ENCODE measurements at places on chromosomes 11 and 22.

DNA sequence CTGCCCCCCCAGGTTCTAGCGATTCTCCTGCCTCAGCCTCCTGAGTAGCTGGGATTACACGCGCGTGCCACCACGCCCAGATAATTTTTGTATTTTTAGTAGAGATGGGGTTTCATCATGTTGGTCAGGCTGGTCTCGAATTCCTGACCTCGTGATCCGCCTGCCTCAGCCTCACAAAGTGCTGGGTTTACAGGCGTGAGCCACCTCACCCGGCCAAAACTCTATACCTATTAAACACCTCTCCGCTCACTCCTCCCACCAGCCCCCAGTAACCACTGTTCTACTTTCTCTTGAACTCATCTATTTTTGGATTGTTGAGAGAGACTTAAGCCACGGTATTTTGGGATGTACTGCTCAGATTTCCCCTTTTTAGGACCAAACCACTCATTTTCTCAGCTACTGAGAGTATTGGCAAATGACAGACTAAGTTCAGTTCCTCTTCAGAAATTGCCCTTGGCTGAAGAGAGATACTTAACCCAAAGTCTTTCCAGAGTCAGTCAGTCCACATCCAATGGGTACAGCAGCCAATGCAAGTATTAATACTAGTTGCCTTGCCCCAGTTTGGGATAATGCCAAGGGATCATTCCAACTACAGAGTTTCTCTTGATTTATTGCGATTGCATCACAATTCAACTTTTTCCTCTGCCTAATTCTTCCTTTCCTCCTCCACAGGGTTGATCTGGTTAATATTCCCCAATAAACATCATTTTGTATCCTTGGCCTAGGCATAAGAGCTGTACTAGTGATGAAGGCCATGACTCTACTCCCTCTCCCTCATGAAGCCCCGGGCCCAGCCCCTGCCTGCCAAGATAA lies 36.8 kb upstream of the CSTF3 start:
- no peak for DNase-seq

GRCh38 chr22:44697423-44698141 lies 4.4 kb upstream of the PRR5 start:
- DNase-seq = peak; percentile 86

- DNase-seq = no peak
Observed at GRCh38 chr11:64001484-64002420, 15.5 kb downstream of the OTUB1 start.

- DNase-seq = no peak
Observed at GRCh38 chr11:112822478-112823274, 138.5 kb upstream of the NCAM1 start.

GRCh38 chr11:85589373-85589772 lies 37.8 kb downstream of the DLG2 start:
- no peak for DNase-seq

DNA sequence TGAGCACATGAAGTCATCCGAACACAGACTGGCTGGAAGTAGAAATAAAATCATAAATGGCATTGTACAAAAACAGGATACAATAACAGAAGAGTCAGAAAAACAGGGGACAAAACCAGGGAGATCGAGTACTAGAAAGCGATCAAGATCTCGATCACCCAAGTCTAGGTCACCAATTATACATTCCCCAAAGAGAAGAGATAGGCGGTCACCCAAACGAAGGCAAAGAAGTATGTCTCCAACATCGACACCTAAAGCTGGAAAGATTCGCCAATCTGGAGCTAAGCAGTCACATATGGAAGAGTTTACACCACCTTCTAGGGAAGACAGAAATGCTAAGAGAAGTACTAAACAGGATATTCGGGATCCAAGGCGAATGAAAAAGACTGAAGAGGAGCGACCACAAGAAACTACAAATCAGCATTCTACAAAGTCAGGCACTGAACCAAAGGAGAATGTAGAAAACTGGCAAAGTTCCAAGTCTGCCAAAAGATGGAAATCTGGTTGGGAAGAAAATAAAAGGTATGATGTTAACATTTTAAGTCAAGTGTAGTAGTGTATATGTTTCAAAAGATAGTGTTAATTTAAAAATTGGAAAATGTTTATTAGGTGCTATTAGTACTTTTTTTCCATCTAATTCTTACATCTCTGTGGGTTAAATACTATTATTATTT lies 9.4 kb downstream of the PCF11 start:
- DNase-seq = no peak

DNA sequence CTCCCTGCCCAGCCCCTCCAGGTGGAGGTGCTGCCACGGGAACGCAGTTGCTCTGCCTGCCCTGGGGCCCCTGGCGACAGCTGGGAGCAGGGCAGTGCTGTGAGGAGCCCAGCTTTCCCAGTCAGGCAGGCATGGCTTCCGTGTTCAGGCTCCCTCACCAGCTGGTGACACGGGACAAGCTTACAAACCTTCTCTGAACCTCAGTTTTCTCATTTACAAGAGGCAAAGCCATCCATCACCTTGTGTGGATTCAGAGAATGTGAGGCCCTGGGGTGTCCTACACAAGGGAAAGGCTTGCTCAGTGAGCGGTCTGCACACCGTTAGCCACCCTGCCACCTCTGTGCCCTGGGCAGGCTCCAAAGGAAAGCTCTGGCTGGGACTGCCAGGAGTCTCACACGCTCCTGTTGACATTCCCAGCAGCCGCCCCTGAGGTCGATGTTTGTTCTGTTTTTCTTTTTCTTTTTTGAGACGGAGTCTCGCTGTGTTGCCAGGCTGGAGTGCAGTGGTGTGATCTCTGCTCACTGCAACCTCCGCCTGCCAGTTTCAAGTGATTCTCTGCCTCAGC lies 23.5 kb downstream of the SUN2 start:
- DNase-seq = no peak

GRCh38 chr11:6663794-6664469 lies 8.3 kb upstream of the DCHS1 start:
- no peak for DNase-seq

DNA sequence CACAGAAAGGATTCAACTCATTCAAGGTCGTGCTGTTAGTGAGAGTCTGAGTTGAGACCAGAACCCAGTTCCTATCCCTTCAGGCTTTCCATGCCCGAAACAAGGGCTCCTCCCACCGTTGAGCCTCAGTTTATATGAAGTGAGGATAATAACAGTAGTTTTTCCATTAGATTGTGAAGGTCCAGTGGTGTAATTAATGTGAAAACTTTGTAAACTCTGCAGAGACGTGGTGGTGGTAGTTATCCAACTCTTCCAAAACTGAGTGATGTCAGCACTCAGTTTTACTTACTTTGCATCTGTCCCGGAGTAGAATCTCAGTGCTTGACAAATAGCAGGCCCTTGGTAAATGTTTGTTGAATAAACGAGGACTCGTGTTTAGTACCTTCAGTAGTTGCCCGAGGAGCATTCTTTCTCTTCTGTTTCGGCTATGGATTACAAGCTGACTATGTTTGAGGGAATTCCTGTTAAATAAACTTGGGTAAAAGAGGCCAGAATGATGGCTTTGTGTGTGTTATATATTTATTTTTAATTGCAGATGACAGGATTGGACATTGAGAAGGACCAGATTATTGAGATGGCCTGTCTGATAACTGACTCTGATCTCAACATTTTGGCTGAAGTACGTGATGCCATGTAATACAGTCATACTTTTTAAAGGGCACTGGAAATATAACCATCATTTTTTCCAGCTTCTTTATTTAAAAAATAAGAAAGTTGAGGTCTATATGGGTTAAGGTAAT lies 1.0 kb downstream of the REXO2 start:
- DNase-seq = no peak

DNA sequence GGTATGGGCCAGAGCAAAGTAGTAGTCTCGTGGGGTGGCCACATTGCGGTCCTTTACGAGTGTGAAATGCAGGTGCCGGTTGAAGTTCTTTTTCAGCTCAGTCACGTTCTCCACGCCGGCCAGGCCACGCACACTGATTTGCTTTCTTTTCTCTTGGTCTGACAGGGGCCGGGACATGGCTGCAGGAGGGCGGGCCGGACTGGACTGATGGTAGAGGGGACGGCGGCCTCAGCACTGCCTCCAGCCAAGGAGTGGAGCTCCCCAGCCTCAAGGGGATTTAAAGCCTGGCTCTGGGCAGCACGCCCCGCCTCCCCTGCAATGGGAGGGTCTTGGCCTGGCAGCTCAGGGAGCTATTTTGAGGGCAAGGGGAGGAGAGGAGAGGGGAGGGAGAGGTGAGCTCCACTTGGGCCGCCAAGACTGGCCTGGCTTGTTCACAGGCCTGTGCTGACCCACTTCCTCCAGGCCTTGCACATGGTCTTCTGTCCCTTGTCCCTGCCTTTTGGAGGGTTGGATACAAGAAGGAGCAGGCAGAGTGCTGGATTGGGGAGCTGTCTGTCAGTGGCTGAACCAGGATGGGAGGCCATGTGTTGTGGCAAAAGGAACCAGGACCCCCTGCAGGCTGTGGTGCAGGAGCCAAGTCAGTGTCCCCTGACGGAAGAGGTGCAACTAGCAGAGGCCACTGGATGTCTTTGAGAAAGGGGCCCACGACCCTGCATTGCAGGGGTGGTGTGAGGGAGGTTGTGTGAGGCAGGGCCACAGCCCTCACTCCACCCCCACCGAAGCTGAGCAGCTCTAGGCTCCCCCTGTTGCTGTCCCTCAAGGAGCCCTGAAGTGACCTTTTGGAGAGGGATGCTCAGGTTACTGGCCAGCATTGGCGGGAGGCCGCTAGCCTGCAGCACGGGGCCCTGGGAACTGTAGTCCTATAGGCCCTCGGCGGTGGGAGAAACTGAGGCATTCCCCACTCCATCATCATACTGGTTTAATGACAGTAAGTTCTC lies at the start of gene PYGM:
Gene PYGM, minus strand, starts transcription at position 253 of the 998 bp plus-strand sequence. Its CDS starts 76 bp downstream, at position 177.
- DNase-seq = no peak

DNA sequence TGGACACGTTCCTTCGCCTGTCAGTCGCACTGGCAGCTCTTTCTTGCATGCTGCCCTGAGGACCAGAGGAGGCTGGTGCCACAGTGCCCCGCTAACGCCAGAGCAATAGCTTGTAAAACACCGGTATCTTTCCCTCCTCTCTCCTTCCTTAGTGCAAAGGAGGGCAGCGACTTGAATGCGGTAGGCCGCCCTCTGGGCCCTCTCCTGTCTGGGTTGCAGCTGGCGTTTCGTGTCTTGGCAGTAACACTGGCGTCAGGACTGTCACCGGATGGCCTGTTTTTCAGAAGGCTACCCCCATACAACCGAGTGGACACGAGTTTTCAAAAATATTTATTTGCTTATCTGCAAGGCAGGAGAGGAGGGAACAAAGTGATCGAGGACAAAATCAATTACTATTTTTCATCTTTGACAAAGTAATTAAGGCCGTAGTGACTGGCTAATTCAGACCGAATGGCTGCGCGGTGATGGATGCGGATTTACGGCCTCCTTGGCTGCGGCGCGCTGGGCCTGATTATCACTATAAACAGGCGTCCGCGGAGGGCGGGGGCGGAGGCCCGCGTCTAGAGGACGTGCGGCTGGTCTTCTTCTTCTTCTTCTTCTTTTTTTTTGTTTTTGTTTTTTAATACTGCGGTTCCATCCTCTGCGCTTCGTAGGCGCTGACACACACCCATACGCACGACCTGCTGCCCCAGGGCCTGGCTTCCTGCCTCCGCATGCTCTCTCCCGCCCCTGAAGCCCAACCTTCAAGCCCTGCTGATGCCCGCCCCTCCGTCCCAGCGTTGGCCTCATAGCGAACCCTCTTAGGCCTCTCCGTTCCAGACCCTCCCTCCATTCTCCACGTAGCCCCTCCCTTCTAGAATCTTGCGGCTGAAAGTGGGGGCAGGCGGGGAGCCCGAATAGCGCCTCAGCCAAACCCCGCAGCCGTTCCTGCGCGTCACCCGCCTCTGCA lies 2.9 kb upstream of the SLC6A5 start:
- DNase-seq = no peak

DNA sequence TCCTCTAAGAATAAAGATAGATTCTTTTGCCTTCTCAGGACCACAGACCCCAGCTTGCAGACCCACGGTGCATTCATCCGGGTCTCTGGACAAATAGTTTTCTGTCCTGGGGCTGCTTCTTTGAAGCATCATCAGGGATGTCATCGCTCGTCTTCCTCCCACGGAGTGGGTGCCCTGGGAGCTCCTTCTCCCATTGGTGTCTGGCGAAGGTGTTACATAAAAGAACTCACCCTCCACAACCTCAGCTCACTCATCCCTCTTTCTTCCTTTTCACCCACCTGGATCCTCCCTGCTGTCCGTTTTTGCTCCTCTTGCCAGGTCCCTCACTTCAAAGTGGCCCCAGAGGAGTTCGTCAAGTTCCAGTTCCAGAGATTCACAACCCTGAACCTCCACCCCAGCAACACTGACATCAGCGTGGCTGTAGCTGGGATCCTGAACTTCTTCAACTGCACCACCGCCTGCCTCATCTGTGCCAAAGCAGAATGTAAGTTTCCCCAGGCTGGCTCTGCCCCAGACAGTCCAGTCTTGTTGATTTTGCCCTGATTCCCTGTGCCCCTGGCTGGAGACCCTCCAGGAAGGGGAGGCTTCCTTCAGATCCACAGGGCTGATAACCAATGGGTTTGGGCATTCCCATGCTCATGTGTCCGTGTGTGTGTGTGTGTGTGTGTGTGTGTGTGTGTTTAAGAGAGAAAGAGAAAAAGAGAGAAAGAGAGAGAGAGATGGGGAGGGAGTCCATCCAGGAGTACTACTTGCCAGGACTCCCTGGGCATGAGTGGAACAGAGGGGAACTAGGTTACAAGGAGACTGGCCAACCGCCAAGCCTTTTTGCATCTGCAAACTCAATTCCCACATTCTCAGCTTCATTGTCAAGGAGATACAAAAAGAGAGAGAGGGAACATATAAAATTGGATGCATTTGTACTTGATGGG lies 204.2 kb upstream of the TBCEL start:
- DNase-seq = no peak

GRCh38 chr11:1876361-1877063 lies 15.2 kb downstream of the PRR33 start:
- no peak for DNase-seq

- DNase-seq = no peak
Observed at GRCh38 chr22:44721213-44721612, 19.2 kb downstream of the PRR5 start.

- DNase-seq = no peak
Observed at GRCh38 chr22:29454276-29454675, 15.9 kb downstream of the RFPL1 start.

All from stimulated activated CD4-positive, alpha-beta T cell treated with anti-CD3 and anti-CD28 coated beads, Interleukin-4, amount 100 ng/mL, for 24 hours (primary cell).